Pericardium fibroblast (primary cell): ENCODE measurements at places on chromosomes 5 and 9. TPM values are rescaled to one million over a fixed set of nuclear protein-coding genes. Genes with fewer than 3 reads are reported as not detected.

GBGT1 gene
- total RNA-seq: 3.2 and 7.4 TPM in 2 replicates

PRDM9 gene
- not detected in 2 replicates for total RNA-seq

PTGDS gene
- total RNA-seq: 304 and 428 TPM in 2 replicates

WNT8A gene
- total RNA-seq: not detected in 2 replicates

SPINK6 gene
- not detected in 2 replicates for total RNA-seq

SLC2A6 gene
- total RNA-seq: 7.0 and 29.3 TPM in 2 replicates

SGCD gene
- total RNA-seq: 11.2 TPM in 2 replicates

CHMP5 gene
- 65.7 and 66.4 TPM in 2 replicates for total RNA-seq

EXOSC3 gene
- total RNA-seq: 22.9 and 29.6 TPM in 2 replicates

VCAN gene
- total RNA-seq: 196 and 206 TPM in 2 replicates

SLC46A2 gene
- total RNA-seq: not detected in 2 replicates

EFNA5 gene
- total RNA-seq: 5.8 and 9.4 TPM in 2 replicates

PALM2AKAP2 gene
- total RNA-seq: 1.8 and 1.9 TPM in 2 replicates

MAMDC4 gene
- total RNA-seq: 0.77 and 1.8 TPM in 2 replicates

TLR4 gene
- total RNA-seq: 2.6 and 9.4 TPM in 2 replicates

FOXI1 gene
- total RNA-seq: not detected in 2 replicates

TAF1L gene
- total RNA-seq: not detected in 2 replicates

PCDHGB7 gene
- total RNA-seq: 8.3 and 12.5 TPM in 2 replicates

MLANA gene
- not detected in 2 replicates for total RNA-seq

ITK gene
- total RNA-seq: under 0.01 TPM in 1 of 2 replicates, not detected in the other

SLC36A3 gene
- total RNA-seq: not detected in 2 replicates

NMUR2 gene
- total RNA-seq: not detected in 2 replicates

STPG3 gene
- not detected in 2 replicates for total RNA-seq

PCDHB4 gene
- total RNA-seq: 0.35 and 0.94 TPM in 2 replicates

FBXO10 gene
- 10.1 and 17.6 TPM in 2 replicates for total RNA-seq

PDCD1LG2 gene
- total RNA-seq: 0.77 and 10.7 TPM in 2 replicates

FXN gene
- 4.6 and 19.1 TPM in 2 replicates for total RNA-seq

ELOVL7 gene
- total RNA-seq: 0.09 TPM in 1 of 2 replicates, not detected in the other

CCDC152 gene
- 1.3 and 3.2 TPM in 2 replicates for total RNA-seq

NTMT1 gene
- total RNA-seq: 26.1 and 27.9 TPM in 2 replicates

MZB1 gene
- total RNA-seq: not detected in 2 replicates

ANKRD31 gene
- total RNA-seq: under 0.01 and 0.09 TPM in 2 replicates

NTRK2 gene
- total RNA-seq: 0.34 and 5.4 TPM in 2 replicates

MAP1B gene
- 411 and 688 TPM in 2 replicates for total RNA-seq

NXNL2 gene
- 1.1 and 1.4 TPM in 2 replicates for total RNA-seq

OR5C1 gene
- not detected in 2 replicates for total RNA-seq

GZMA gene
- total RNA-seq: not detected in 2 replicates

DIRAS2 gene
- 0.12 and 0.17 TPM in 2 replicates for total RNA-seq

IGFBPL1 gene
- total RNA-seq: not detected in 2 replicates

ENHO gene
- not detected in 2 replicates for total RNA-seq

SLC6A19 gene
- not detected in 2 replicates for total RNA-seq

UNC13B gene
- 10.3 and 12.5 TPM in 2 replicates for total RNA-seq

SYNPO gene
- 2.6 and 13.5 TPM in 2 replicates for total RNA-seq

ENTREP1 gene
- total RNA-seq: under 0.01 TPM in 1 of 2 replicates, not detected in the other

LRRC26 gene
- total RNA-seq: not detected in 2 replicates

ECM2 gene
- total RNA-seq: 11.4 and 20.9 TPM in 2 replicates

IFNA21 gene
- total RNA-seq: not detected in 2 replicates

ZNG1C gene
- 6.0 and 6.6 TPM in 2 replicates for total RNA-seq

SLC1A1 gene
- 3.8 and 9.7 TPM in 2 replicates for total RNA-seq

MEGF10 gene
- total RNA-seq: 4.1 TPM in 1 of 2 replicates, not detected in the other

TUSC1 gene
- 18.3 and 26.0 TPM in 2 replicates for total RNA-seq

ANKRD34B gene
- total RNA-seq: not detected in 2 replicates

GKAP1 gene
- total RNA-seq: 0.12 and 2.9 TPM in 2 replicates

GRM6 gene
- not detected in 2 replicates for total RNA-seq

PCA3 gene
- total RNA-seq: not detected in 2 replicates

OCLN gene
- total RNA-seq: 0.12 TPM in 1 of 2 replicates, not detected in the other
